Fibroblast of the aortic adventitia (primary cell): ENCODE measurements at places on chromosomes 6 and 20.

DNA sequence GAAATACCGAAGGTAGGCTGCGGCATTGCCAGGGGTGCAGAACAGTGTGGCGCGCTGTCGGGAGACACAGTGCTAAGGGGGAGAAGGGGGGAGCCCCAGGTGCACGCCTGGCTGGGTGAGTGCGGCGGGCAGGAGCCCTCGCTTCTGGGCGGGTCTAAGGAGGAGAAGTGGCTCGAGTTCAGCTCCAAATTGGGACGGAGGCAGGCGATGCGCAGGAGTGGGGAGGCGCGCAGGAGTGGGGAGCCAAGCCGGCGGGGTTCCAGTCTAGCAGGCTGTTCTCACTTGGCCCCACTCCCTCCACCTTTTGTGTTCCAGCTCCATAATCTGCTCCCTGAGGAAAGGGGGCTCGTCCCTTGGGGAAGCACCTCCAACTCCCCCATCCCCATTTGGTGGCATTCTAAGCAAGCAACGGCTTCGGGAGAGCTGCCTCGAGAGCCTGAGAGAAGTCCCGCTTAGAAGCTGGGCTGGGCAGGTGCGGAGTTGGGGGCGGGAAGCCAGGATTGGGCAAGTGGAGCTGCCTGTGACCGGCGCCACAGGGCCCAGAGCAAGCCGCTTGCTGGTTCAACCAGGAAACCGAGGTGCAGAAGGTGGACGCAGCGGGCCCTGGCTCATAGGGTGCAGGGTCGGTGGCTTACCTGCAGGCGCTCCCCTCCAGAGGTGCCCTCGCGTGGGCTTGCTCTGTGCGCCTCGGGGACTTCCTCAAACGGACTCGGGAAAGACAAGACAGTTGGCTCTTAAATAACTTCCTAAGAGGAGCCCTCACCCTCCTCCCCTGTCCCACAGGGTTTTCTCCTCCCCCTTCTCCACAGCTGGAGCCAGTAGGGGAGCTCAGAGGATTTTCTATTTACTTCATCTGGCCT is at the start of gene F13A1:
Gene F13A1, minus strand, starts transcription at position 711 of the 860 bp plus-strand sequence. CDS start 1,998 bp downstream, outside the sequence.
- DNase-seq: no peak

DNA sequence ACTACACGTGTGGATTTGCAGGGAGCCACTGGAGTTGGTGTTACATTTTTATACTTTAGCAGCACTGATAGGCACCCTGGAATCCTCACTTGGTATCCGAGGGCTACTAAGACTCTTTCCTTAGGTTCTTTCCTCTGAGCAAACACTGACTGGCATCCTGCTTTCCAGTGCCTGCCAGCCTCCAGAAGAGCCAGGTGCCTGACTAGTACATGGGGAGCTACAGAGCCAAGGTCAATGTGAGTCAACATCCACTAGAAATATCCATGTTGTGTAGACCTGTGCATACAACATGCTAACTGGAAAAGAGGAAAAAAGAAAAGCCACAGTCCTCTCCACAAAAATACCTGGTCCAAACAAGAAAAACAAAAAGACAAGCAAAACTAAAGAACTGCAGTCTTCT is 5.9 kb downstream of the TUBB1 start:
- DNase-seq: no peak

GRCh38 chr6:170207586-170208181 is 83.2 kb downstream of the DLL1 start:
- no peak for DNase-seq

DNA sequence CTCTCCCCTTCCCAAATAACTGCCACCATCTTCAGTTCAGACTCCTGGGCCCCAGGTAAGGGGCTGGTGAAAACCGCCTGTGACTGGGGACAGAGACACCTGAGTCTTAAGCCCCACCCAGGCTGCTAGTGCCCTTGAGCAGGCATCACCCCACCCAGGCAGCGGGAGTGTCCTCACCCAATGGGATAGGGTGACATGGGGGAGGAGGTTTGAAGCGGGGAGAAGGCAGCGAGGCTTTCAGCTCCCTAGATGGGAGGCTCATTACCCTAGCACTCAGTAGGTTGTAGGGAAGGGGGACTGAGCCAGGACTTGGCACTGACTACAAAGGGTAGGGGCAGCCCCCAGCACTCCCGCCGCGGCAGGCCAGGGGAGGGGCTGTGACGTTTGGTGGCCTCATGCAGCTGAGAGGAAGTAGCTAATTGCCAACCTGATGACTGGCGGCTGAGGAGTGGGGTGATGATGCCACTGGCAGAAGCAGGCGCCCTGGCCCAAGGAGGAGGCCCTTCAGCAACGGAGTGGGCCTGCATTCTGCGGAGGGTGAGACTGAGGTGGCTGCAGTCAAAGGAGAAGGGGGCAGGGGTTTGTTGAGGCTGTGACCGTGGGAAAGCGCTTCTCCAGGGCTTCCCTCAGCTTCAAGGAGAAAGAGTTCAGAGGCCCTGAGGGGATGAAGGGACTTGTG is 126.9 kb downstream of the MRPL14 start:
- no peak for DNase-seq

DNA sequence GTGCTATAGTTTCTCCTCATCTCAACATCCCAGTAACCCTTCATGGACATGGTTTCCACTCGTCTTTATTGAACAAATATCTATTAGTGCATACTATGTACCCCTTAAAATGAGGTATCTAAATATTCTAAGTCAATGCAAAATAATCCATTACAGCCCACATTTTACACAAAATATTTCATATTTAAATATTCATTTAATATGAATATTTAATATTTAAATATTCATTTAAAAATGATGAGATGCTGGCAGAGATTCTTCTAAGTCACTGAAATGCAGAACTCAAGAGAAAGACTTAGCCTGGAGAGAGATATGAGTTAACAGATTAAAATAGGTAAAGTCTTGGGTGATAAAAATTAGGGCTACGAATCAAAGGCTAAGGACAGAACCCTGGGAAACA is 17.9 kb downstream of the EPB41L2 start:
- no peak for DNase-seq

DNA sequence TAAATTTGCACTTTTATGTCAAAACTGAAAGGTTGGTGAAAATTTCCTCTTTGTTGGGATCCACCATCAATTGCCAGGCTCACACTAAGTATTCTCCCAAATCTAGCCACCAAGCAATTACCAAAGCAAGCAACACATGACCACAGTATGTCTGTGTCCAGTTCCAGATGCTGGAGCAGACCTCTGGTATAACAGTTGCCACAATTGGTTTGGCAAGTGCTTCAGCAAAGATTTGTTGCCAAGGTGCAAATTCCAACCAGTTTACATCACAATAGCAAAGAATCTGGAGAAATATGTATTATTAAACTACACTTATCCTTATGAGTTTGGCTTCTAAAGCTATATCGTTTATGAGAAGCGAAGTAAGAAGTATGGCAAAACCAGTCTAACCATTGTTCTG is 6.4 kb downstream of the GTF2H5 start:
- DNase-seq: peak; percentile 99

DNA sequence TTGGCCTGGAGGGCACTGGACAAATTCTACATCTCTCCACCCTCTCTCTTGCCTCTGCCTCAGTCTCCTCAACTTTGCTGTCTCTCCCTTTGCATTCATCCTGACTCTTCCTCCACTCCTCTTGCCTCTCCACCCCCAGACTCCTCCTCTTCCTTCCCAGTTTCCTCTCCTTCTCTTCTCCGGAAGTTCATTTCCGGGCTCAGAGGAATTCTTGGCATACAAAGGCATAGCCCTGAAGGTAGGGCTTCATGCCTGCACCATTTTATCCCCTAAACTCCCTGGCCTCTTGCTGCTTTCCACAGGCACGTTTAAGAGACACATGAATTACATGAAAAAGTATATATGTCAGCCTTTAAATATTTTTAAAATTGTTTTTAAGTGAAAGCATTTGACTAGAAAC is 10.6 kb downstream of the BFSP1 start:
- DNase-seq: no peak

DNA sequence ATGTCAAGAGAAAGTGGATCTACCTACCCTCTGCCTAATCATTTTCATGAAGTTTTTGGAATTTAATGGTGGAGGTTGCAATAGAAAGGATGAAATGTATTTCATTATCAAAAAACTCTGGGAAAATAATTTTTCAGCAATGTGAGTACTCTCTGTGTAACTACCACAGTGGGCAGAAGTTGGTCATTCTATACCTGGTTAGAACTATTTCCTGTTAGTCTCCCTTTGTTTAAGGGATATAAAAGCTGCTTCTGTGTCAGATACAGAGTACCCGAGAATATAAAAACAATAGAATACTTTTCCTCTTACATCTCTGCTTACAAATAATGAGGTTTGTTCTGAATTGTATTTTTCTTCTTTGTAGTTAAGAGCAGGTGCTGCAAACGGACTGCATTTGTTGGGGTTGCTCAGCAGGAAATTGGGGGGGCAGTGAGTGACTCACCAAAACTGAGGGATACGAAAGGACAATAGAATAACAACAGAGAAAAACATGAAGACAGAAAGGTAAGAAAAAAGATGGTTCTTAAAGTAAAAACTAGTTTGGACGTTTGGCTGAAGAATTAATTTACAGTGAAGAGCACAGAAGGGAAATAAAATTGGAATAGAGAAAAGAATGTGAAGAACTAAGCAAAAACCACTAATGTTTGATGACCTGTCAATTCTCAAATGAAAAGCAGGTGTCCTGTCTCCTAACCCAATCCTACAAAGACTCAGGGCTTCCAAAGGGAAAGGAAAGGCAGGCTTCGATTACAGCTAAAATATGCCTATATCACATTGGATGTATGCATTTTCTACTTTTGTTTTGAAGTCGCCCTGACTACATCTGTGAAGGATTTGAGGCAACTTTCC is 703.1 kb downstream of the RFPL4B start:
- peak; percentile 43 for DNase-seq

DNA sequence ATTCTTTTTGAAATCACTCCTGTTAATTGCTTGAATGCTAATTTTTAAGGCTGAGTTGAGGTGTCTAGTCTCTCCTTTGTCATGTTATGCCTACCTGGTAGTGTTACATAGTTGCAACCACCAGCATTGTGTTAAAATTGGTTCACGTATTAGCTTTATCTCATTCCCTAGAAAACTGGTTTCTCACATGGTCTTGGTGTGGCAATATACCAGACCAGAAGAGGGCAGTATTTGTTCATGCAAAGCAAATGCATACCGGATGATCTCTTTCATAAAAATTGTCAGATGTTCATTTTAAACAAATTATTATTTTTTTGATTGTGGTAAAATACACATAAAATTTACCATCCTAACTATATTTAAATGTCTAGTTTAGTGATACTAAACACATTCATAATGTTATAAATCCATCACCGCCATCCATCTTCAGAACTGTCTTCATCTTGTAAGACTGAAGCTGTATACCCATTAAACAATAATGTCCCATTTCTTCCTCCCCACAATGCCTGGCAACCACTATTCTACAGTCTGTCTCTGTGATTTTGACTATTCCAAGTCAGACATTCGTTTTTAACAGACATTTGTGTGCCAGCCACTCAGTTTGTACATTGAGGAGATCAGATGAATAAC is 92.8 kb downstream of the ATRN start:
- DNase-seq: peak; percentile 71

DNA sequence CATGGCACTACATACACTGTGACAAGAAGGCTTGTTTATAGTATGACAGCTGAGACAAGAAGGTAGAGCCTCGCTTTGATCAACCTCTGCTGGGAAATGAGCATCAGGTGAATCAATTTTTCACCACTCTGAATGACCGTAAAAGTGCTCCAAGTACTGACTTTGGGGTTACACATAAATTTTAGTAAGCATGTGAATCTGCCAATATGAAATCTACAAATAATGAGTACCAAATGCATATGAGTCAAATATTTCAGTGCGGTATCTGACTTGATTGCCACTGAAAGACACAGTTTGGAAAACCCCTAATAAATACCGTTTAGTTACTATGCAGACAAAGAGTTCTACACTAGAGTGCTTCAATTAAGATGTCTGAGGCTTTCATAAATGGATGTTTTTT is 77.8 kb downstream of the ATG5 start:
- DNase-seq: no peak

DNA sequence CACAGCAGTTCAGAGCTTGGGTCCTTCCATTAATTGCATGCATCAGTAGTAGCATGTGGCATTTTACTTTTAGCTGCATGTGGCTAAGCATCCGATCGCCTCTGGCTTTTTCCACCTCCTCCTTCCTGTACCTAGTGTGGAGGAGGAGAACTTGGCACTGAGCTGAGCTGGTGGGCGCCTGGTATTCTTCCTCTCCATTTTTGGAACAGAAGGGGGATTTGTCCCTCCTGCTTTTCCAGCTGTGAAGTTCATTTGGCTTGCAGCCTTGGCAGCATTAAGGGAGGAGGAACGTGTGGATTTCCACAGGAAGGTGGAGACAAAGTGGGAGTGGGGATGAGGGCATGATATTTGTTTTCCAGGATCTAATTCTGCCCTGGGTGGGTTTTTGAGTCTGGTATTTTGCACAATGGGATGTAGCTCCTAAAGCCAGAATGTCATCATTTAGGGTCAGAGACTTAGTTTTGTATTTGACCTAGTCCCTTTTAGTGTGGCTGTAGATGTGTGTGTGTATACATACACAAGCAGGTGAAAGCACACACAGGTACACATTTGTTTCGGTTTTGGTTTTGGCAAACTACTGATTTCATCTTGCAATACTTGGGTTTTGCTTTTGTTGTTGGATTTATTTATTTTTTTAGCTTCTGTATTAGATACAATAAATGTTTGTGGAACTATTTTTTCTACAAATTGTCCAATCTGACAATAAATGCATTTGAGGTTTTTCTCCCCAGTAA is 90.0 kb downstream of the SASH1 start:
- no peak for DNase-seq

DNA sequence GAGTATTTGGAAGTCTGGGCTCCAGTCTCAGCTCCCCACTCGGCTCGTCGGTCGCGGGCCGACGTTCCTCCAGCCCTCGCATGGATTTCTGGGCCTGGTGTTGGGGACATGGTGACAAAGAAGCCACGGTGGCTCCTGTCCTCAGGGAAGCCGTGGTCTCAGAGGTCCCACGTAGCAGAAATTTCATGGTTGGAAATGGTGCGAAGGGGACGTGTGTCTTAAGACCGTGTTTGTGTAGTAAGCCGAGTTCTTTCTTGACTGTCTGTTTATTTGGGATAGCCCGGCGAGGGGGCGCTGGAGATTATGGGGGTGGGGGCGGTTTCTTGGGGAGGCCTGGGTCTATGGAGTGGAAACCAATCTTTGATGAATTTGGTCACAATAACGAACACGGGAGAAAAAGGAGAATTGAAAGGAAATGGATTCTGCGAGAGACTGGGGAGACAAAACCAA is 23.5 kb upstream of the MAP3K7 start:
- DNase-seq: peak; percentile 5

DNA sequence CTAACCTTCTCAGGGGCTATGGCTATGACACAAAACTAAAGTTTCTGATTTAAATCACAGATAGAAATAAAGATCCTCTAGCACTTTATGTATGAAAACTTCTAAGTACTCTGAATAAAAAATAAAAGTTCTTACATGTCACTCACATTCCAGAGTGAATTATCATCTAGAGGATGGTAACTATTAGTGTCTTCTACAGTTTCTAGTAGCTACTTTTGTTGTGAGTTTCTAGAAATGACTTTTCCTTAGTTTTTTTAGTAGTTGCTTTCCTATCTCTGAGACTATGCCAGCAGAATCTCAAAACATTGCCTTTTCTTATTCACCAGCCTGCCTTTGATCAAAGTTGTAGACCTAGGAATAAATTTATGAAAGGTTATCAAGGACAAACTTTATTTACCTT is 10.1 kb downstream of the ZNF318 start:
- DNase-seq: no peak
